ENCODE measurements at places on chromosomes 6 and 20.

DNA sequence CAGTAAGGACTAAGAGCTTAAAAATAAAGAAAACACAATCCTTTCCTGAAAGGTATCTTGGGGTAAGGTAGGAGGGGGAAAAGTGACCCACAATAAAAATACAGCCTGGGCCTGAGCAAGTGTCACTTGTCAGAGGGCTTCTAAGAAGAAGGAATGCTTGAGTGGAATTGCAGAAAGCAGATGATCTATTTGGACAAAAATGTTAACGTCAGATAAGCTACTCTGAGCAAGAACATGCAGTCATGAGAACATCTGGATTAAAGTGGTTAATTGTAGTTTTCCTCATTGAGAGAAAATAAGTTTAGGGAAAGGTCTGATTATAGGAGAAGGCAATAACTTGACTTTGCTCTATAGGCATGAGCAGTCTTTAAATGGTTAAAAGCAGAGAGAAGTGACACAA lies 581.9 kb downstream of the HTR1B start:
- DNase-seq, result no peak

DNA sequence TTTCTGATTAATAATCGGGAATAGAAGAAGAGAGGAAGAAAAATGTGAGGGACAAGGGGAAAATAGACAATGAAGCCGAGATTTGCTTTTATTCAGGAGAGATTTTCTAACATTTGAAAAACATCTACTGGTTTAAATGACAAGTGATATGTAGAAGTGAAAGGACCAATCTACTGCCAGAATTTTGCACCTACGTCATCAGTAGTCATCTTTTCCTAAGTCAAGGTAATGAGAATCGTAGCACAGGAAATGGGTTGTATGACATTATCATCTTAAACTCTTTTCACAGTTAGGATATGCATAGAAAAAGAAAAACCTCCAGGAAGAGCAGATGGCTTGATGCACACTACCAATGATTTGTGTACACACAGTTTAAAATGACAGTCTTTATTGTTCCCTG lies 45.3 kb upstream of the RAB32 start:
- no peak for DNase-seq

- DNase-seq, result no peak
Observed at GRCh38 chr20:10857352-10858070, 183.7 kb upstream of the JAG1 start.

- DNase-seq, result no peak
Observed at GRCh38 chr6:378958-379409, 12.6 kb upstream of the IRF4 start.

DNA sequence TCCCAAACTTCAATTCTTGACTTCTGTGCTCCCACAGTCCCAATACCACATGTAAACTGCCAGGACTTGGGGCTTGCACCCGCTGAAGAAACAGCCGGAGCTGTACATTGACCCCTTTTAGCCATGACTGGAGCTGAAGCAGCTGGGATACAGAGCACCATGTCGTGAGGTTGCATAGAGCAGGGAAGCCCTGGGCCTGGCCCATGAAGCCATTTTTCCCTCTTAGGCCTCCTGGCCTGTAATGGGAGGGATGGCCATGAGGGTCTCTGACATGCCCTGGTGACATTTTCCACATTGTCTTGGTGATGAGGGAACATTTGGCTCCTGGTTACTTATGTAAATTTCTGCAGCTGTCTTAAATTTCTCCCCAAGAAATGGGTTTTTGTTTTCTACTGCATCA lies 9.8 kb downstream of the RHAG start:
- no peak for DNase-seq

DNA sequence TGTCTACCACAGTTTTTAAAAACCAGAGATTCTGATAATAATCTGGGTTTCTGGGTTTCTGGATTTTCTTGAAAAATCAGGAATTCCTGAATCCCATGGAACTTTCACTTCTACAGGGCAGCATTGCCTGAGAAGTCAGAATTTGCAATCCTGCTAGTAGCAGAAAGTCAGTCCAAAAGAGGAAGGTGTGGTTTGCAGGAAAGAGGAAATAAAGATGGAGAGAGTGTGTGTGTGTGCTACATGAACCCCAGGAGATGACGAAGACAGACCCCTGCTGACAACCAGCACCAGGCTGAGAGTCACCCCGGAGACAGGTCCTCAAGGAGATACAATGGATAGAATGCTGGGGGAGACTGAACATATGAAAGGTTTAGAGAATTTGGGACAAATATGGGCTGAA lies 44.9 kb downstream of the PRND start:
- no peak for DNase-seq

- no peak for DNase-seq
Observed at GRCh38 chr20:11920083-11920482, 2.4 kb downstream of the BTBD3 start.

DNA sequence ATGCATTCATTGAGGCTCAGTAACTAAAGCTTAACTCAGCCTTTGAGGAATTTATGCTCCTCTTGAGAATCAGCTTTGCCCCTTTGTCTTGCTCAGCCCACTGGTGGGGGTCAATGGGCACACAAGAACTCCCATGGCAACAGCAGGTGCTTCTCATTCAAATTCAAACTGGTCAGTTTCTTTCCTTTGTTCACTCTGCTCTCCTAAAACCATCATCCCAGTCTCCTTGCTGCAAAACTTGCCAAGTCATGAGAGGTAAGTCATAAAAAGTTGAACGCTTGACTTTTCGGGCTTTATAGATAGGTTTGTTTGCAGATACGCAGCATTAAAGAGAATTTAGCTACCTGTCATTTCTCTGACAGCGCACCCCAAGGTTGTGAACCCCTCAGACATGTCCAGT lies 146.8 kb downstream of the TFAP2A start:
- no peak for DNase-seq

GRCh38 chr6:89680150-89680549 lies 41.6 kb upstream of the LYRM2 start:
- no peak for DNase-seq

- no peak for DNase-seq
Observed at GRCh38 chr20:61354001-61354390, 101.9 kb downstream of the CDH4 start.

DNA sequence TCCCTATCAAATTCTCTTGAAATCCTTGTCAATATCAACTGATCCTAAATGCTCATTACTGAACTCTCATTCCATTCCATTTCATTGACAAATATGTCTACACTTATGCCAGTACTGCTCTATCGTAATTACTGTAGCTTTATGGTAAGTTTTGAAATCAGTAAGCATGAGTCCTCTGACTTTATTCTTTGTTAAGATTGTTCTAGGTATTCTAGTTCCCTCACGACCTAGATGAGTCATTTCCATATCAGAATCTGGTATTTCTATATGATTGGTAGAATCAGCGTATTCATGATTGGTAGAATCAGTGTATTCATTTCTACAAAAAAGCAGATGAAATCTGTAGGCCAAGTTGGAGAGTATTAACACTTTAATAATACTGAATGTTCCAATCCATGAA lies 318.6 kb upstream of the RUNX2 start:
- DNase-seq, result no peak

- DNase-seq, result no peak
Observed at GRCh38 chr6:27043244-27043643, 204.3 kb upstream of the PRSS16 start.

- DNase-seq, result no peak
Observed at GRCh38 chr6:125814481-125814880, 23.7 kb downstream of the NCOA7 start.

DNA sequence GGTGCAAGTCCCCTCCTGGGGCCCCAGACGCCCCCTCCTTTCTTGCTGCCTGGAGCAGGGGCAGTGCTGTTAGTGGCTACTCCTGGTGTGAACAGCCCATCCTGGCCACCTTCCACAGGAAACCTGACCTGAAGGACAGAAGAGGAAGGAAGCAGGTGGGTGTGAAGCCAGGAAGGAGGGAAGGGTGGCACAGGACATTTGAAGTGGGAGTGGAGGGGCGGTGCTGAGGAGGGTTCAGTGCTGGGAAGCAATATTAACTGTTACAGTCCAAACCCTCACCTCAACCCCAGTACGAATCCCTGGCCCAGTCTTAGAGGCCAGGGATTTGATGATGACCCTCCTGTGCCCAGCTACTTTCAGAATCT lies 766 bp downstream of the PRICKLE4 start:
- no peak for DNase-seq

- no peak for DNase-seq
Observed at GRCh38 chr20:25227317-25227831, 20.5 kb upstream of the PYGB start.

DNA sequence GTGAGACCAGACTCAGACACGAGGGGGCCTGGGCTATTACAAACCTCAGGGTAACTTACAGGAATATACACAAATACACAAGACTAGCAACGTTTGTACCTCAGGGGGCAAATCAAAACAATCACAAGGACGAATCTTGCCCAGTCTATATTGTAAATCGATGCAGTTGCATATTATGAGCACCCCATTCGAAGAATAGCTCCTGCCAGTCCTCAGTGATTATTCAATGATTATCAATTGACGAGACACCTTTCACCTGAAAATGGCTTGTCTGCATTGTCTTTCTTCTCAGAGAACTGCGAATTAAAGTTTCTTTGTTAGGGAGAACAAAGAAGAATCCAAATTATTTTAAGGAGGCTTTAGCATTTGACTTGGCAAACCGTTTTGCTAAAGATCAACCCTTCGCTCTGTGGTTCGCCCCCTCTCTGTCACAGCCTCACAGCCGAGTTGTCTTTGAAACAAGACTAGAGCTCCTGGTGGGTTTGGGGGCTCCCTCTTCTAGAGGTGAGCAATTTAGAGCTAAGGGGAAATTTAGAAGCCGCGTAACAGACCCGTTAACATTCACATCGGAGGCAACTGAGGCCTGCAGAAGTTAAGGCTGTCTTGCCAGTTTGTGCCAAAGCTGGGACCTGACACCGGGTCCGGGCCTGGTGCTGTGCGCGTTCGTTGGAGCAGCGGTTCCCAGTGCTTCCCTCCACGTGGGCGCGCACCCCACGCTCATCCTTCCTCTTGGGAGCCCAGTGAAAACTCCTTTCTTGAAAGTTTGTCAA lies 24.9 kb upstream of the MAP3K7 start:
- no peak for DNase-seq

DNA sequence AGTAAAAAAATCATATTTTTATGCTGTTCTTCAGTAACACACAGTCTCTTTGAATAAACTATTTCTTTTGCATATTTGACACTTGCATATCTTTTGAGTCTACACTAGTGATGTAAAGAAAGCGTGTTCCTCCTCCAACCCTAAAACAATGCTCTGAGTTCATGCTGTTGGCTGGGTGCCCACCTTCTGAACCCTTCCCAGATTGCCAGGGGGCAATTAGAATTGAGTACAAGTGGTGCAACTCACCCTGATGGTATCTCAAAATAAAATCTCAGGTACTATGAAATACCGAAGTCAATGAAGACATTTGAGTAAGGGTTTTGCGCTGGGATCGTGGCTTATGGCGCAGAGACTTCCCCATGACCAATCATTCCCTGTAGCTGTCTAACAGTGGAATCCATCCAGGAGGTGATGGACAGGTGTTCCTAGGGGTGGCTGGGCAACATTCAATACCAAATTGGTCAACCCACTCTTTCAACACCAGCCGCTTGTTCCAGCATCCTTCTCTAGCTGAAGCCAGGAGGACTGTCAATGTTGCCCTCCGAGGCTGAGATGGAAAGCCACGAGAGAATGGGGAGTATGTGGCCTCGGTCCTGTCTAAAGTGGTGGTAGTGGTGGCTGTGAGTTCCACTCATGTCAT lies 94.4 kb upstream of the ZNFX1 start:
- DNase-seq, result no peak

- peak; percentile 75 for DNase-seq
Observed at GRCh38 chr6:36118550-36119107, 11.7 kb upstream of the MAPK13 start.

- no peak for DNase-seq
Observed at GRCh38 chr20:22232923-22233322, 351.4 kb downstream of the FOXA2 start.

GRCh38 chr6:223763-224162 lies 68.5 kb upstream of the DUSP22 start:
- DNase-seq, result peak; percentile 47

DNA sequence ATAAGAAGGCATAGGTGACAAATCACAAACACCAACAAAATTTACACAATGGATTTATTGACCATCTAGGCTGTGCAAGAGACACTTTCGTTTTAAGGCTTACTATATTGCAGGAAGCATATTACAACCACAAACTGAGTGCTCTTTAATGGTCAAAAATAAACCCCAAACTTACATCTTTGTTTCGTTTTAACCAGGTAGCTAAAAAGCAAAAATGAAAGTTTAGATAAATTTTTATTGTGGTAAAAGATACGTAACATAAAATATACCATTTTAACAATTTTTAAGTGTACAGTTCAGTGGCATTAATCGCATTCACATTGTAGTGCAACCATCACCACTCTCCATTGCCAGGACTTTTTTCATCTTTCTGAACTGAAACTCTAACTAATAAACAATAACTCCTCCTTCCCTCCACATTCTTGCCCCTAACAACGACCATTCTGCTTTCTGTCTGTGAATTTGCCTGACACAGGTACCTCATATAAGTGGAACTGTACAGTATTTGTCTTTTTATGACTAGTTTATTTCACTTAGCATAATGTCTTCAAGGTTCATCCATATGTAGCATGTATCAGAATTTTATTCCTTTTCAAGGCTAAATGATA lies 32.3 kb upstream of the DUSP22 start:
- no peak for DNase-seq

DNA sequence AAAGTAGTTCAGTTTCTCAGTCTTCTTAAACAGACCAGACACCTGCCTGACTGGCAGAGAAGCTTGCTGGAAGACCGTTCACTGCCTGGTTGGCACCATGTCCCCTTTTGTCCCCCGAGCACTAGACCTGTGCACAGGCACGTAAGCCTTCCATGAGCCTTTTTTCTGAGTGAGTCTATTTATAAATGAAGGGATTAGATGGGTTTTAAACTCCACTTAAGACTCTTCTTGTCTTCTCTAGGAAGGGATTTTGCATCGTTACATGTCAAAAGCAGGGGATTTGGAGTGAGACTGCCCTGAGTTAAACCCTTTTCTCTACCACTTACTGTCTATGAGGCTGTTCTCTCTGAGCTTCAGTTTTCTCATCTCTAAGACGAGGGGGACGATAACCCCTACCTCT lies 37.6 kb downstream of the STK35 start:
- DNase-seq, result no peak

DNA sequence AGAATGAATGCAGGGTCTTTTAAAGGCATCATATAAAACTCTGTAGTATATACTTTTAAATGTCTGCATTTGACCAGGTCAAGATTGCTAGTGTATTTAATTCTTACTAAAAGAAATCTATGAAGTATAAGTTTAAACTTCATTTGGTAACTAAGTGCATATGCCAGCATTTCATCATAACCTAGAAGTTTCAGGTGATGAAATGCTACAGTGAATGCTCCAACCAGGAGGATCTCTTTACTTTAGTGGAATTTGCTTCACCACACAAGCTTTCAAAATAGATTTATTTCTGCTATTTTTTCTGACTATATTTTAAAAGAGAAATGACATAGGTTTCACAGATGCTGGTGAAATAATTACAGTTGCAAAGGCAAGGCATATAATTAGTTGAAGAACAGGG lies 141.9 kb downstream of the HIVEP2 start:
- DNase-seq, result no peak

- peak; percentile 65 for DNase-seq
Observed at GRCh38 chr6:112016320-112016719, 37.6 kb upstream of the CCN6 start.

Measured in activated T-cell treated with anti-CD3 and anti-CD28 coated beads, Interleukin-2, amount 50 U/mL, for 72 hours (primary cell).